ENCODE measurements at places on chromosomes 12 and 14.

- DNase-seq, result peak; percentile 62
Measured at GRCh38 chr14:103740991-103741689, 25.5 kb downstream of the ZFYVE21 start.

- DNase-seq, result no peak
Measured at GRCh38 chr14:54001189-54001878, 44.7 kb upstream of the BMP4 start.

DNA sequence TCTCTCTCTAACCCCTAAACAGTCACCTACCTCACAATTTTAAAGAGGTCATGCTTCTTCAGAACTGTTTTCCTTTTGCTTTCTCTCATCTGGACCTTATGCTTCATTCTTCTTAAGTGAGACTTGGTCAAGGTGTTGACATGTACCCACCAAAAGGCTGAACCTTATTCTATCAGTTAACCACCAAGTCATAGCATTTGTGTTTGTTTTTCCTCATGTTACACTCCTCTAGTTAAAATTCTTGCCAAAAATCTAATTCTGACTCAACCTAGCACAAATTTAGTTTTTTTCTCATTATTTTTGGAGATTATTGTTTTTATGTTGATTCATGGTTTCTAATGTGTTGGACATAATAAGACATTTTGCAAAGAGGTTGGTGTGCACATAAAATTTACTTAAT is 578.6 kb downstream of the SLC16A7 start:
- DNase-seq, result peak; percentile 6

DNA sequence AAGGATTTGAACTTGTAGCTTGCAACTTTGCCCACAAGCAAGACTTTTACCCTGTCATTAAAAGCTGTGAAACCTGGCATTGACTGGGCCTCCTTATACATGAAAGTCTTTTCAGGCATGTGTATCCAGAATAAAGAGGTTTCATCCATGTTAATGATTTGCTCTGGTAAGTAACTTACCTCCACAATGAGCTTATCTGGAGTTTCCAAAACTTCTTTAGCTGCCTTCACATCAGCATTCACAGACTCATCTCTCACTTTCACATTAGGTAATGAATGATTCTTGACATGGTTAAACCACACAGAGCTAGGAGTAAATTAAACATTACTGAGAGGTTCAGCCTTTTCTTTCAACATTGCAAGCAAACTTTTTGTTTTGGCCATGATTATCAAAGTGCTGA is 234.4 kb upstream of the CLEC14A start:
- no peak for DNase-seq

- no peak for DNase-seq
Measured at GRCh38 chr12:68624933-68625332, 14.2 kb downstream of the RAP1B start.

DNA sequence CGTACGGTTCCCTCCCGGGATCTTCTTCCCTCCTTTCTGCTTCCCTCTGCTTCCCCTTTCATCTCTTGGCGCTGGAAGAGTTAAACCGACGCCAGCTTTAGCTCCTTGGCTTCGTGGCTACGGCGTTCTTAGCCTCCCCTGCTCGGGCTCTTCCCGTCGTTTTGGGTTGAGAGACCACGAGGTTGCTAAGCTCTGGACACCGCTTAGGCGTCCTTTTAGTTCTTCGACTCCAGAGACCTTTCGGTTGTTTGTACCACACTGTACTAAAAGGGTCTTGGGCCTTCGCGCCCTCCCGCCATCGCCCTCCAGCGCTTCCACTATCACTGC is 545 bp downstream of the CPSF2 start:
- peak; percentile 28 for DNase-seq

DNA sequence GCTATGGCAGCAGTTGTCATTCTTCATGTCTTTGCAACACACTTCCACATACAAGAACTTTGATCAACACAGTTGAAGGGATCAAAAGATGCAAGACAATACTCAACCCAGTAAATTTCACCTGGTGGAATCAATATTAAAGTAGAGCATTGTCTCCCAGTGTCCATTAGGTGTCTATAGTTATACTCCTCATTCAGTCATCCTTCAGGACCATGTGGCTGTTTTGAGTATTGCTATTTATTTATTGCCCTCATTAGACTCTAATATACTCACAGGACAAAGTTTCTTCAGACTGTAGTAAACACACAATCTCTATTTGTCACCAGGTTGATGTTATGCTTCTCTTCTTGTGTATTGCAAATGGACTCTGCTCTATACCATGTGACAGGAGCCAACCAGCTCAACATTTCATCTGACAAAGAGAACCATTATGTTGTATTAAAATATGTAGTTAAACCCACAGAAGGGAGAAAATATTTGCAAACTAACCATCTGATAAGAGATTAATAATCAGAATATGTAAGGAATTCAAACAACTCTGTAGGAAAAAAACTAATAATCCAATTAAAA is 146.6 kb downstream of the TGFB3 start:
- DNase-seq, result no peak

All from fibroblast of pulmonary artery (primary cell).